ENCODE measurements at places on chromosomes 5 and 9.

- no peak for DNase-seq
Observed at GRCh38 chr5:114201332-114201731, 160.5 kb upstream of the KCNN2 start.

DNA sequence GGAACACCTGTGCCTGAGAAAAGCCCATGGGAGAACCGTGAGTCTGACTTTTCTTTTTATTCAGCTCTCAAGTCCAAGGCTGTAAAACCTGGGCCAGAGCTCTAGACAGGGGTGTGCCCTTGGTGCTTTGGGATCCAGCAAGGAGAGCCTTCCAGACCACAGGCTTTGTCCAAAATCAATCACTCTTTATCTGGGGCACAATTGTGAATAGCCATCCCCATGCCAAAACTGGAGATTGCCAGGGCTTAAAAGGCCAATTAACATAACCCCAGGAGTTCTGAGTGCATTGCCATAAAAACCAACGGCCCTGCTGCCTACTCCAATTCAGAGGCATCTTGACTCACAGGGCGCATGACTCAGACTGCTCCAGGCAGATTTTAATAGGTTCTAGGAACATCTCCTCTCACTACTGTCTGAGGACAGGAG, 391.8 kb downstream of the ARHGEF28 start:
- DNase-seq = no peak

DNA sequence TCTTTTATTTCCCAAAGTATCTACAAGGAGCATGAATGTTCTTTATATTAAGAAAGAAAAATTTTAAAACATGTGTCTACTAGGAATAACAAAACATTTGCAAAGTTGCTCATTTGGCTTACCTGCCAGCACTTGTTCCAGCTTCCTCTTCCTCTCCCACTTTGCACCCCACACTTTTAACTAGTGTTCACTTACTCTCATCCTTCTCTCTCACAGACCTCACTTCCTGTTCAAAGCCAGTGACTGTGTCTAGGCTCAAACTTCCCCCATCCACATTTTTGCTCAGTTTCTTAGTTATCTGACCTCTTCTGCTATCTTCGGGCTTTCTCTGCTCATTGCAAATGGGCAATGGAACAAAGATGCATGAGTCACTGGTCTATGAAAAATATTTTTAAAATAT, 512.2 kb upstream of the ZNF462 start:
- no peak for DNase-seq

GRCh38 chr9:136426787-136427186, 12.9 kb downstream of the INPP5E start:
- no peak for DNase-seq

DNA sequence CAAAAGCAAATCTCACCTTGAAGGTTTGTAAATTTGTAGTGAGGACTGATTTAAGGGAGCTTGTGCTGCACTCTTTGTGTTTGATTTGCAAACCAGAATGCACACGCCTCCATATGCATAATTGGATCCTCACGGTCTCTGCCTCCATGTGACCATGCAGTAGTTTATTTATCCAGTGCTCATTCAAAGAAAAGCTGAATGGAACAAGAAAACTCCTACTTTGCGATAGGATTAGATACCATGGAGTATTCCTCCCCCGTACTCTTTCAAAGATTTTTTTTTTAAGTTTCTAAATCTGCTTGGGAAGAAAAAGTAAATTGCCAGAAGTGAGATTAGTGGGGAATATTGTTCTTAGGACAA, 290.4 kb upstream of the TUT7 start:
- DNase-seq = no peak

DNA sequence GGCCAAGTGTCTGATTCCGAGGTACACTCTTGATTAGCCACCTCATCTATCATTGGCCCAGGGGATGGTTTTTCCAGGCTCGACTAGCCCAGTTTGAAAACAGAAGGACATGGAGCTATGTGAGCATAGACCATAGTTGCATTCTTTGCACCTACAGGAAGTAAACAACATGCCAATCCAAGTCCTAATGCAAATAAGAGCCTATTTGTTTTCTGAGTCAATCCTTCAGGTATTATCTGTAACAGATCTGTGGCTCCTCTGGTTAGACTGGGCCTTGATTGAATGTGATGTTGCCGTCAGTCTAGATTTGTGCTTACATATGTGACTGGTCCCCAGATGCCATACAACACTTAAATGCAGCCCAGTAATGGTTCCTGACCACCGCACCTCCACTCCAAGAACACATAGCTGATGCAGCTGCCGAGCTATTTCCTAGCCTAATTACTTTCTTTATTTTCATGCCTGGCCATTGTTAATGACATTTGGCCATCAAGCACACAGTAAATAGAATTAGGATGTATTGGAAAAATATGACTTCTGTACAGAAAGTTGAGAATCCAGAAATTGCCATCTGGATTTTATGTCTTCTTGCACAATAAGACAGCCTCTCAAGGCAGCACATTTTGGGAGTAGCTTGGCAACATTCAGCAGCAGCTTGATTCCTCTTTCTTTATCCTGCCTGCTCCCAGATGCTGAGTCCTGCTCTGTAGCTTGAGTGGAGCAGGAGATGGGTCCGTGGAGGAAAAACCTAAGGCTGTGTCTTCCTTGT, 29.5 kb upstream of the ARHGAP26 start:
- no peak for DNase-seq

- no peak for DNase-seq
Observed at GRCh38 chr5:158648631-158649030, 451.1 kb downstream of the EBF1 start.

Data from stimulated activated CD4-positive, alpha-beta T cell treated with anti-CD3 and anti-CD28 coated beads, Interleukin-1b, Interleukin-23, amount 100 ng/mL, for 4 hours (primary cell).